Epithelial cell of esophagus (primary cell): ENCODE measurements at places on chromosomes 12 and 14.
A peak's percentile ranks its signal among the peaks of the same experiment; 100 is the strongest.

GRCh38 chr12:129984106-129984505, 80.3 kb upstream of the TMEM132D start:
- no peak for DNase-seq

DNA sequence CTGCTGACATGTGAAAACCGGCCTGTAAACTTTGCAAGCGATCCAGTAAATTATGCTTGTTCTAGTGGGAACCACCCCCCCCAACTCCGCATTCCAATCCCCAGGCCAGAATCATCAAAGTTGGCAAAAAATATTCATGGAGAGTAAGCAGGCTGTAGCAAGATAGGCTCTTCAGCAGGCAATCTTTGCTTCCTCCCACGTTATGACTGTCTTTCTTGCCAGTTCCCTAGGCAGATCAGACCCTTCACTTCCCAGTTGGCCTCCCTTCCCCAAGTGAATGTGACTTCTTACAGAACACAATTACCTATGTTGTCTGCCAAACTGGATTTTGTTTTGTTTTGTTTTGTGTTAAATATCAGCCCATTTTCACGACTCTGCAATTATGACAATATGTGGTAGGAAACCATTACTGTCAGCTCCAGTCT, 1.2 kb upstream of the PTGER2 start:
- DNase-seq = no peak

- DNase-seq = no peak
These were observed 41.7 kb downstream of the PPP1R13B start for GRCh38 chr14:103805708-103806107.

DNA sequence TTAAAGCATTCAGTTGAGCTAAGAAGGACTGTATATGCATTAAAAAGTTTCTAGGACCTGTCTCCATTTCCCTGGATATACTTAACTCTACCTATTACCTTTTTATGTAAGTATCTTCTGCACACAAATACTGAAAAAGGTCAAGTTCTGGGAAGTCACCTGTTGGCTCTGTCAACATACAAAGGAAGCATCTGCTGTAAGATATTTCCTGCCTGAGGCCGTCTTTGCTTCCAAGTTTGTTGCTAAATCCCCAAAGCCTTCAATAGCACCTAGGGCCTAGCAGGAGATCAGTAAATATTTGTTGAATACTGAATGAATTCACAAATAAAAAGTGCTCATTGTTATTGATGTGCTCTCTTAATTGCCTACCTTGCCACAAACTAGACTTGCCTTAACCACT, 188.4 kb downstream of the DUSP6 start:
- peak; percentile 48 for DNase-seq

GRCh38 chr12:128914908-128915563, 61.8 kb downstream of the GLT1D1 start:
- no peak for DNase-seq

DNA sequence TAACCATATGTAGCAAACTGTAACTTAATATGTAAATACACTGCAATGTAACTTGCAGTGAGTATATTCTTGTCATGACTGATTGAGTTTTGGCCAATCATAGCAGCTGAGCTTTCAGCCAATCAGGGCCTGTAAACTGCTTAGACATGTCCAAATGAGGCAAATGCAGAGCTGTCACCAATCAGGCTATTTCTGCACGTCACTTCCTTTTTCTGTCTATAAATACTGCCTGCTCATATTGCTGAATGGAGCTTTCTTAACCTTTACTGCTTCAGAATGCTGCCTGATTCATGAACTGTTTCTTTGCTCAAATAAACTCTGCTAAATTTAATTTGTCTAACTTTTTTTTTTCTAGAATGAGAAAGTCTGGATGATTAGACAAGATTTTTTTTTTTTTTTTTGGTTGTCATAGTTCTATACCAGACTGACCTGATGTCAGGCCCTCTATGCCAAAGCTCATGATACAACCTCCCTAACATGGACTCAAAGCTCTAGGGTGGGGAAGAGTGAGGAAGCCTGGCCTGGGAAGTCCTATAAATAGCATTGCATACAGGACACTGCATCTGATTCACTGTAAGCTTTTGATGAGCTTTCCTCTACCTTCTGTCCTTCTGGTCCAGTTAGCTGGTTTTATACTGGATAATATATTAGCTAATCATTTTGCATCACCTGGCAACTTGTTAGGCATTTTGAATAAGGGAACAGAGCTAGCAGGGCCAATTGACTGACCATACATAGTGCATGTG, 12.0 kb downstream of the MGP start:
- DNase-seq = no peak

GRCh38 chr14:33348510-33348909, 409.8 kb downstream of the NPAS3 start:
- no peak for DNase-seq

DNA sequence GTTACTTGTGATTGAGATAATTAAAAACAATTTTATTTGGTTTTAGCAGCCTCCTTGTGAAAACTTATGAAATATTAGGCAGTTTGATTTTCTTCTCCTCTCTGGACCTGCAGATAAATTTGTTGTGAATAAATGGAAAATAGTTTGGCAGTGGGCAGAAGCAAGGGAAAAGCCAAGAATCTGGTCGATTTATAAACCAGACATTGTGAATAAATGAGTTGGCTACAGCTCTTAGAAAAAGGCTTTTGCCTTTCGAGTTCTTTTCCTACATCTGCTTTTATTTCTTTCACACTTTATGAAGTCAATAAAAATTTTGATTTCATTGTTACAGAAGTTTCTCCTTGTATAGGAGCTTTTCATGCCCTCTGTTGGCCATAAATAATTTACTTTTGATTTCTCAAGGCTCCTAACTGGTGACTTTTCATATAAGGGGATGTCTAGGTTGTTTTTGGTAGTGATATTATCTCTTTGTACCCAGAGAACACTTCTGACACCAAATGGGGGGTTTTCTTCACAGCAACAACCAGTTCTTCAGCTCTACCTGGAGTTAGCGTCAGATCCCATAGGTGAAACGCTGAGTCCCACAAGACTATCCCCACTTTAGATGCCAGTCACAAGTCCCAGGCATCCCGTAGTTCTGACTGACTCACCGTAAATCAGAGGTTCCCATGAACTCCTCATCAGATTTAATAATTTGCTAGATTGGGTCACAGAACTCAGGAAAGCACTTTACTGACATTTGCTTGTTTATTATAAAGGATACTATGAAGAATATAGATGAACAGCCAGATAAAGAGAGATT, 136.5 kb upstream of the DNM1L start:
- no peak for DNase-seq

- no peak for DNase-seq
These were observed 41.8 kb upstream of the KCNK13 start for GRCh38 chr14:90019824-90020523.

DNA sequence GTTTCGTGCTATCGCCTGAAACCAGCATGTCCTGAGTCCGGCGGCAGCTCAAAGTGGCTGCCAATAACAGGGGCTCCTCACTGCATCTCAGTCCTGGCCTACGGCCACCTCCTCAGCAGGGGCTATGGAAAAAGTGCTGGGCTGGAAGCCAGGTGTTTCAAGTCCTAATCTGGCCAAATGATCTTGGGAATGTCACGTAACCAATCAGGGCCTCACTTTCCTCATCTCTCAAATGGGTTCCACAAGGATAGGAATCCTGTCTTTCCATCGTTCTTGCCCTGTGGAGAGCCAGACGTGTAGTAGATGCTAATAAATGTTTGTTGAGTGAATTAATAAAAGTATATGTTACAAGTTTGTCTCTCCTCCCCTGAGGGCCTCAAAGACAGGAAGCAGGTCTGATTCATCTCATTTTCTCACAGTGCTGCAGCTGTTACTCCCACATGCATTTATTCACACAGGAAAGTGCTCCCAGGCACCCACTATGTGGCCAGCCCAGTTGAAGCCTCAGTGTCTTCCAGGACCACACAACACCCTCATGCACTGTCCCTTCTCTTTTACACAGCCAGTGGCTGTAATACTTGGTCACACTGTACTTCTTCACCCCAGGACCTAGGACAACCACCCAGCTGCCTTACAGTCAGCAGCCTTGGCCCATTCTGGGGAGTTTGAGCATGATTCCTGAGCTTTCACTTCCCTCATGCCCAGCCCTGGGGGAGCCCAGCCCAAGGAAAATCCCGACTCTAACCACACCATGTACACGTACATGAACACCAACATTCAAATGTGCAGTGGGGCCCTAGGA, 5.0 kb downstream of the CMKLR1 start:
- DNase-seq = peak; percentile 37

DNA sequence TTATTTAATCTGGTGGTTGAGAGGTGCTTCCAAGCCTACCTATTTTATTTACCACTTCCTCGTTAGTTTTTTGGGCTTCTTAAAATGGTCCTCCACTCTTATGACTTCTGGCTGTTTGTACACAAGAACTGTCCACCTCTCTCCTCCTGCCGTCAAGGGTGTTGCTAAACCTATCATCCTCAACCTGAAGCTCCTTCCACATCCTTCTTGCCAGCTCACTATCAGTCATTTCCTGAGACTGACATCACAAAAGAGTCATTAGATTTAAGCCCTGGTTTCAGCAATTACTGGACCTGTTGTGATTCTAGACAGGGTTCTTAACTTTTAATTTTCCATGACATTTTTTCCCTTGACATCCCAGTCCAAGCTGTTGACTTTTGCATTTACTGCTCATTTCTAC, 91.9 kb downstream of the BICD1 start:
- peak; percentile 91 for DNase-seq

GRCh38 chr12:104347374-104348075, 44.0 kb downstream of the EID3 start:
- peak; percentile 81 for DNase-seq
